Fibroblast of upper back skin (primary cell): ENCODE measurements at places on chromosomes 5 and 9.

- DNase-seq, result no peak
These were observed 116.3 kb downstream of the SLC28A3 start for GRCh38 chr9:84224246-84224645.

DNA sequence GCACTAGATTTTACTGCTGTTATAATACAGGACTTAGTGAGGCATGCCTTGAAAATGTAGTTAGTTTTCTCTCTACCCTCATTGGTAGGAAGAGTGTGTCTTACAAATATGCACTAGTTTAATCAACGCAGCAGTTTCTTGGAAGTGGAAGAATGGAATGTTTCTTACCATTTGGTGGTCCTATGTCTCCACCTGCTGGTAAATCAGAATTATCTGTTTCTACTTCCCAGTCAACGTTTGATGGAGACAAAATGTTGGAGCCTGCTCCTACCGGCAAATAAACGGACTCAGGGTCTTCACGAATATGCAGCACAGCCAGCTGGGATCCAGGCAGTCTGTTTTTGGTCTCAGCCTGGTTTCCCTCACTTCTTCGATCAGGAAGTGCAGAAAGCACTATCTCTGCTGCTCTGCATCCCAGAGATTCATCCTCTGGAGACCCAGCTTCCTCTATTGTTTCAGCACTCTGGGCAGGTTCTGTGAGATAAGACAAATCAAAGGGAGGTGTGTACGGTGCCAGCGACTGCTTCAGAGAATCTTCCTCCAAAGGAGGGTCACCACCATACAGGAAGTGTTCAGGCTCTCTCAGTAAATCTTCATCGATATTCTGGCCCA is 59.5 kb upstream of the PCA3 start:
- peak; percentile 91 for DNase-seq

DNA sequence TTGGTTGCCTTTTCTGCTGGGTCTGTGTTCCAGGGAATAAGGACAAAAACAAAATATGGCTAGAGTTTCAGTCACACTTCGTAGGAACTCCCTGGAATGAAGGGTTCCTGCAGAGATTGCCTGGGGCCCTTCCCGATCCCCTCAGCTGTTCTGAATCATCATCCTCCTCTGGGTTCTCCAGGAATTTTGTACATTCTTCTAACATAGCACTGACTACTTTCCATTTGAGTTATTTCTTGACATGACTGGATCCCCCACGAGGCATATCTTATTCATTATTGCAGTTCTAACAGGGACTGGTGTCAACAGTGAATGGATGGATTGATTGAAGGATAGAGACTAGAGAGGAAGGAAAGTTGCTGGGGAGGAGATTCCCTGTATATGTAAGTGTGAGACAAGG is 49.2 kb upstream of the TNC start:
- peak; percentile 98 for DNase-seq

GRCh38 chr5:78280261-78280660 is 14.2 kb downstream of the AP3B1 start:
- no peak for DNase-seq

DNA sequence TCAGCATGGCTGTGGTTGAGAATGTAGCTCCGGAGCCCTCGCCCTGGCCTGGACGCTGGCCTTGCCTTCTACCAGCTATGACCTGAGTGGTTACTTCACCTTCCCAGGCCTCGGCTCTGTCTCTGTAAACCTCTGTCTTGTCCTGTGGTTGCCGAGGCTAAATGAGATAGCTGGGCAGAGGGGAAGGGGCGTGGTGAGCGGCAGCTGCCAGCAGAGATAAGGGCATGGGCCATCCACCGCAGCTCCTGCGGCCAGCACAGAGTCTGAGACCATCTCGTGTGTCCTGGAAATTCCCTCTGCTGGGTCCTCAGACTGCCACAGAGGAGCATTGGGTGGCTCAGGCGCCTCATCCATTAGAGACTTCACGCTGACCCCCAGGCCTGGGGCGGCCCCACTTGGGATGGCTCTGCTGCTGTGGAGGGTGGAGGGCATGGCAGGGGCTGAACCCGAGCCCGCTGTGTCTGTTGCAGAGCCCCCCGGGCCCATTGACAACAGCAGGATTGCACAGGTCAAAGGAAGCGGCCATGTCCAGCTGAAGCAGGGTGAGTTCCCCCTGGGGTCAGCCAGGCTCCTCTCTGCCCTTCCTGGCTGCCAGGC is 43.9 kb downstream of the USP20 start:
- no peak for DNase-seq

DNA sequence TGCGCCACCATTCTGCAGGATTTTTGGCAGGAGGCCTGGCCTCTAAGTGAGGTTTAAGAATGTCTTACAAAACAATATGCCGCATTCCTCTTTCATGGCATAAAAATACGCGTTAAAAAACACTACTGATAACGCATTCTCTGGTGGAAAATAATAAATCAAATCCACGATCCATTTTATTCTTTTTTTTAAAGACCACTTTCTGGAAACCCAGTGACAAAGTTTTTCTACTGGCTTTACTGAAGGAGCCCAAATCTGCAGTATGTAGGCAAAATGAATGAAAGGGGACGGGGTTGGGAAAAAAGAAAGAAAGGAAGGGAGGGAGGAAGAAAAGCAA is 2.0 kb downstream of the SV2C start:
- DNase-seq, result no peak

DNA sequence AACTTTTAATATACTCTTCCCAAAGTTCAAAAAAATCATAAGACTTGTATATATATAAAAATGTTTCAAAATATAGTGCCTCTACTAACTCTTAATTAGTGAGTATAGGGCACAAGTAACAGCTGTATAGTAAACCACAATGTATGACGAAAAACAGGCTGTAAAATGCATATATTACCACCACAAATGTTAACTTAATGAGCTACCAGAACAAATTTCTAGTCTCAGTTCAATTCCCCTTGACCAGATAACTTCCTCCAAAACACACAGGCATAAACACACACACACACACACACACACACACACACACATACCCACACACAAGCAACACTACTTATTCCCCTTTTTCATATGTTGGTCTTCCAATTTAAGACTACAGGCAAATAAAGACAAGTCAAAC is 78.8 kb downstream of the FBXL17 start:
- DNase-seq, result no peak

- DNase-seq, result no peak
These were observed 55.1 kb upstream of the TLR4 start for GRCh38 chr9:117649126-117649525.

GRCh38 chr9:7592321-7593316 is 207.0 kb downstream of the DMAC1 start:
- no peak for DNase-seq

- peak; percentile 20 for DNase-seq
These were observed 27.7 kb downstream of the UBAP1 start for GRCh38 chr9:34206561-34206960.

DNA sequence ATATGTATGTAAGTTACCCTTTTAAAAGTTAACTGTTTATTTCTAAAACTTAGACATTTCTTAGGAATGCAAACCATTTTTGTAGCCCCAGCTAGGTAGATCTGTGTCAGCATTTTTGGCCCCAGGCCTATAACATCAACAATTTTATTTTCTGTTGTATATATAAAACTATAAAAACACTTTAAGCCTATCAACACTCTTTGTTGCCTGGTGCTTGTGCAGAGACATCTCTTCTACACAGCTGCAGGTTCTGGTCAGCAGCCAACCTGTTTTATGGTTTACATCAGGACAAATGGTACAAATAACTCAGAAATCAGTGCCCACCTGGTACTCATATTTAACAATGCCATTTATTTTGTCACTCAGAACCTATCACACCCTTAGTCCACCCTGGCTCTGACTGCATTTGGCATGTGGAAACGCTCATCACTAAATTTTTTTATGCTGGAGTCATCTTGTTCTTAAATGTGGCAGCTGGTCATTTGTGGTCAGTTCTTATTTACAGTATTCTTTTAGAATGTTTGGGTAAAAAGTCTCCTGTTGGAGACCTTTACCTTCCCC is 173.4 kb downstream of the DNAH5 start:
- peak; percentile 23 for DNase-seq

DNA sequence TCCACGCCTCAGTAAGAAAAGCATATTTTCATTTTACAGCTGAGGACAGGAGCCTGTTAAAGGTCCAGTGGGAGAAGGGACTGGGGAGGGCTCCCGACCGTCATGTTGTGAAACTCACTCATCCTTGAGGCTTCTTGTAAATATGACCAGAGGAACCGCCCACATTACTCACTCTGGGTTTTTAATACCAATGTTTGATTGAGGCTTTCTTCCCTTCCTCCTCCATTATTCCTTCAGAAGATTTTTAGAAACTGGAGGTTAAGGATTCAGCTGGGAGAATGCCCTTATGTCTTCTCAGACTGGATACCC is 61.4 kb upstream of the GLRX start:
- no peak for DNase-seq

DNA sequence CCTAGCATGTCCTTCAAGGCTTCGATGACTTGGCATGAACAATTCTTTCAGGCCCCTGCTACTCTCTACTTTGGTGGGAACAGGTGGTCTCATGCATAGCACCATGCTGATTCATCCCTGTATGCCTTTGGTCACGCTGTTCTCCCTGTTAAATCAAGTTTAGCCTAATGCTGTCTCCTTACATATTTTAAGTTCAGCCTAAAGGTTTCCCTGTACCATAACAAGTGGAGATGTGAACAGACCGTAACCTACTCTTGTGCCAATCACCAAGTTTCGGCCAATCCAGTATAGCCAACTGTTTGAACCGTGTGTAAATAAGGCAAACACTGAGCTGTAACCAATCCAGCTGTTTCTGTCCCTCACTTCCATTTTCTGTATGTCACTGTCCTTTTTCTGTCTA is 8.0 kb downstream of the GAS1 start:
- DNase-seq, result no peak

GRCh38 chr5:157059093-157059539 is at the start of gene HAVCR1:
TSS of gene HAVCR1 (minus strand) at chr5:157059116. CDS start at chr5:157057943, 1,173 bp downstream.
- no peak for DNase-seq

DNA sequence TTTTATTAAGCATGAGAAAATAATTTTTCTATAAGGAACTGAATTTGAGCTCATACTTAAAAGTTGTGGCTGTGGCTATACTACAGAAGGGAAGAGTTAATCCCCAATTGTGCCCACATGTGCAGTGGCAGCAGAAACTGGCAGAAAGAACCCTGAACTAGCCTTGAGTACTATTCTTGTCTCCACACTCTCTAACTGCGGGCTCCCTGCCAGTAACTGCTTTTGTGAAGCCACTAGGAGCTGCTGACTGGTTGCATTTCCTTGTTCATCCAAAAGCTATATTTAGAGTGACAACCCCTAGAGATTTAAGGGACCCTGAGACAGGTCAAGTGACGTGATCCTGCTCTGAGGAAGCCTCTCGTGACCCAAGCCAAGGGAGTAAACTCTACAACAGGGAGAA is 238.6 kb downstream of the ELAVL2 start:
- peak; percentile 17 for DNase-seq

DNA sequence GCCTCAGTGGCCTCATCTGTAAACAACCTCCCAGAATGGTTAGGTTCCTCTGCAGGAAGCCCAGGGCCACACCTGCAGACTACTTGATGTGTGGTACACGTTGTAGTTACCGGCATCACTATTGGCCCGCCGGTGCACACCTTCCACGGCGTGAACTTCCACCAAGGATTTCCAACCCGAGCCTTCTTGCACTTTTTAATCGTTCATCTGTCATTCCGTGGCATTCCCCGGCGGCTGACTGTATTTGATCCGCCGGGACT is 5.3 kb upstream of the TRIM41 start:
- DNase-seq, result no peak

GRCh38 chr5:40277161-40277906 is 402.4 kb upstream of the PTGER4 start:
- DNase-seq, result no peak

DNA sequence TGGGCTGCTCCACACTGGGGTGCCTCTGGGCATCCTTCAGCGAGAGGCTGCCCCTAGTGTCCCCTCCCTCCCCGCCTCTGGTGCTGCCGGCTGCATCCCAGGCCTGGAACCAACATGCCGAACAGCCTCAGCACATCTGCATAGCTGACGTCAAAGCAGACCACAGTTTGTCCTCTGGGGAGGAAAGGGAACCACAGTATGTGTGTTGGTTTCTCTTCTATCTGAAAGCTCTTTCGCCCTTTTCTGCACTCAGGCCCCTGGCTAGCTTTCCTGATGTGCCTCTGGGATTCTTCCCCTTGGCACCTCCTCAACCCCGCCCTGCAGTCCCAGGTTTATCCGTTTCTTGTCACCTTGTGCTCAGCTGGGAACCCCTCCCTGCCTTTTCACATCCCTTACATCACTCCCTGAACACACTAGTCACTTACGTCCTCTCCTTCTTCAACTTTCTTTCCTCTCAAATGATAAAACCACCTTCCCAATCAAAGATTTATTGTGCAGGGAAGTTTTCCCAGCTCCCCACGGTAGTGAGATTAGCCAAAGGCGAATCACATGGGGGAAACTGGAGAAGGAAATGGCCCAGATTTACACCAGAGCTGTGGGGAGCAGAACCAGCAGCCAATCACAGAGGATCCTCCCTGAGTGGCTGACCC is 35.5 kb upstream of the B4GALT1 start:
- DNase-seq, result peak; percentile 88

DNA sequence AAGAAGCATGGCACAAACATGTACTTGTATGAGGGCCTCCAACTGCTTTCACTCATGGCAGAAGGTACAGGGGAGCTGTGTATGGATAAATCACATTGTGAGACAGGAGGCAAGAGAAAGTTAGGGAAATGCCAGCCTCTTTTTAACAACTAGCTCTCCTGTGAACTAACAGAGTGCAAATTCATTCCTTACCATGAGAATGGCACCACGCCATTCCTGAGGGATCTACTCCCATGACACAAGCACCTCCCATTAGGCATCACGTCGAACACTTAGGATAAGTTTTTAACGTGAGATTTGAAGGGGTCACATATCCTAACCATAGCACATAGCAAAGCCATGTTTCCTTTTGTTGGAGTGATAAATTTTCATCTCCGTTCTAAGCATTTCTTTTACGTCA is 747.2 kb upstream of the CHD1 start:
- no peak for DNase-seq

DNA sequence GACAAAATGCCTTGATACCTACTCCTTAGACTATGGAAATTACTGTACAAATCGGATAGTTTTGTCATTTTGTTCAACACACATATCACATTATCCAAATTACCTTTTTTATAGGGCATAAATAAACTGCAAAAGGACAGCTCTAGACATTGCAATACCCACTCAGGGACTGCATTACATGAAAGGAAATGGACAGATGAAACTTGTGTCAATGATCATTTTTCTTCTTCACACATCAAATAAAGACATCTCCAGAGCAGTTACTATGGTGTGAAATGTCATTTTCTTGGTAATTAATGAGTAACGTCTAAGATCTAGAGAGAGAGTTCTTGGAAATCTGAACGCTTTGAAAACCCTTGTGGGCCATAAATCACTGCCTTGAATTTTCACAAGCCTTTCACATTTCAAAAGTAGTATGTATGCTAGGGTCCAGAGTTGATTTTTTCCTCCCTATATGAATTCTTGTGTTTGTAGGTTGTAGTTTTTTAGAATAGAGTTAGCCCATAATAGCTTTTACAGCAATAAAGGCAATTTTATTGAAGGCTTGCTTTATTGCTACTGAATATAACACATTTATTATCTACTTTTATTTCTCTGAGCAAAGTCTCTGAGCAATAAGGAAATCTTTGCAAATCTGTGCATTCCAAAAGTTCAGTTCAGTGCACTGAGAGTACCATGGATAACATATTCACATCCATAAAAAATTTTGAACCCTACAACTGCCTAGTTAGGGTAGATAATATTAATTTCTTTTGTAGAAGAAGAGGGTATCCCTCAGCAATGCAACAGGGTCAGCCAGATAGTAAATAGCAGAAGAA is 358.0 kb upstream of the PCSK5 start:
- no peak for DNase-seq
